ENCODE measurements at places on chromosomes 7 and 10.

GRCh38 chr7:136479922-136480321 lies 388.5 kb upstream of the CHRM2 start:
- DNase-seq = no peak

GRCh38 chr10:37906382-37906781 lies 49.0 kb upstream of the ZNF248 start:
- no peak for DNase-seq

- DNase-seq = no peak
Measured at GRCh38 chr10:3963191-3963673, 178.2 kb upstream of the KLF6 start.

DNA sequence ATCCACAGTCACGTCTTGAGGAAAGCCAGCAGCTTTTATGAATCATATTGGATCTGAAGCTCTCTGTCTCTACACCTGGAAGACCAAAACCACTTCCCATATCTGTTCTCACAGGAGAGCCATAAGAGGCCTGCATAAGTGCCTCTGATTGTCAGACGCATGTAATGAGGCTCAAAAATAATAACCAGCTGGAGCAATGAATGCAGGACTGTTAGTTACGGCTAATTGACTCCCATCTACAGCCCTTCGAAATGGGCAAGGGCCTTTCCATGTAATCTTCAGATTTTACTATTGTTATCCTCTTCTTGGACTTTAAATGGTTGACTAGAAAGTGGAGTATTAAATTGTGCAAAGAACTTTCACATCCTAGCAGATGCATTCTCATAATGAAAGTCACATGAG lies 4.4 kb upstream of the SEMA3C start:
- no peak for DNase-seq
